ENCODE measurements at places on chromosomes 5 and 9.

GRCh38 chr9:95667789-95668188 is 151.0 kb upstream of the PTCH1 start:
- DNase-seq, result no peak

DNA sequence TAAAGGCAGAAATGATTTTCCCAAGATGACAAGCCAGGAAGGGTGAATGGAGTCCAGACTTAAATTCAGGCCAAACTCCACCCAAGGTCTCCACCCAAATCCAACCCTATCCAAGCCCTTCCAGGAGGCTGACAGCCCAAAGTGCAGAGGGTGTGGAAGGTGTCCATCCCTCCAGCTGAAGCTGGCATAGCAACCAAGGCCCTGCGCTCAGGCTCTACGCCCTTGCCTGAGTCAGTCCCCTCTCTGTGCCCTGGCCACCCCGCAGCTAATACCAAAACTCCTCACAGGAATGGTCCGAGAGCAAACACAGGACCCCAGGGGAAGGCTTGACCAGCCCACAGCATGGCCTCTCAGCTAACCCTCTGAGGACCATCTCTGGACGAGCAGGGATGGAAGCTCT is 2.1 kb downstream of the SEPTIN8 start:
- DNase-seq, result peak; percentile 56

DNA sequence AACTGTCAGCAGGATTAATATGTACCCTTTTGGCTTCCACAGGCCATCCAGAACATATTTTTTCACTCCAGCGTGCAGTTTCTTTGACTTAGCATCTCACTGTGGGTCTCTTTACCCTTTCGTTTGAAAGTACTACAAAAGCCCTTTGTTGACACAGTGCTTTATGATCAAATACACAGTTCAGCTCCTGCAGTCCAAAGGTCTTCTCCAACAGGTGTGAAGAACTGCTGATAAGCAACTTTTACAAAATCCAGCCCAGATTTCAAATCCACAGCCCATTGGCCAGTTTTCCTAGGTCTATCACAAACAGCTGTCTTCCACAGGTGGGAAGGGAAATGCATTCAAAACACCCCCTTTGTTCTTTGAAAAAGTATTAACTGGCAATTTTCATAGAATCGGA is 54.8 kb downstream of the MYO10 start:
- no peak for DNase-seq

- DNase-seq, result no peak
Measured at GRCh38 chr9:69834591-69835184, 14.1 kb downstream of the CFAP95 start.

DNA sequence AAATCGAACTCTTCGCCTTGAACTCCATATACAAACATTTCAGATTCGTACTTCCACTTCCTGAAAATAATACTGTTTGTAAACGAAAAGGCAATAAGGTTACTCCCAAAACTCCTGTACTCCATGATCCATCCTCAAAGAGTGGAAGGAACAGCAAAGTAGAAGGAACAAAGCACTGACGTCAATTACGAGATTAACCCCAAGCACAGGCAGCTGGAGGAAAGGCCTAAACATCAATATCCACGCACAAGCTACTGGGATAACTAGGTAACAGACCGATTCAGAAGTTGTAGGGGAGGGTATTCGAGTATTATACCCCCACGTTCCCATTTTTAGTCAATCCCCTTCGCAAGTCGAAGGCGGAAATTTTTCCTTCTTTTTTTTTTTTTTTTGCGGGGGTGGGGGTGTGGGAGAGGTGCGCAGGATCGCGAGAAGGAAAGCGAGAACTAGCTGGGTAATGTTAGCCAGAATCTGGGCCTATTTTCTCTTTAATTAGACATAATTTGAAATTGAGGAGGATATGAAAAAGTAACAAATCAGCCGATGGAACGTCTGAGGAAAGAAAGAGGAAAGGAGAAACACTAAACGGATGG is 909 bp downstream of the AFF4 start:
- DNase-seq, result no peak

DNA sequence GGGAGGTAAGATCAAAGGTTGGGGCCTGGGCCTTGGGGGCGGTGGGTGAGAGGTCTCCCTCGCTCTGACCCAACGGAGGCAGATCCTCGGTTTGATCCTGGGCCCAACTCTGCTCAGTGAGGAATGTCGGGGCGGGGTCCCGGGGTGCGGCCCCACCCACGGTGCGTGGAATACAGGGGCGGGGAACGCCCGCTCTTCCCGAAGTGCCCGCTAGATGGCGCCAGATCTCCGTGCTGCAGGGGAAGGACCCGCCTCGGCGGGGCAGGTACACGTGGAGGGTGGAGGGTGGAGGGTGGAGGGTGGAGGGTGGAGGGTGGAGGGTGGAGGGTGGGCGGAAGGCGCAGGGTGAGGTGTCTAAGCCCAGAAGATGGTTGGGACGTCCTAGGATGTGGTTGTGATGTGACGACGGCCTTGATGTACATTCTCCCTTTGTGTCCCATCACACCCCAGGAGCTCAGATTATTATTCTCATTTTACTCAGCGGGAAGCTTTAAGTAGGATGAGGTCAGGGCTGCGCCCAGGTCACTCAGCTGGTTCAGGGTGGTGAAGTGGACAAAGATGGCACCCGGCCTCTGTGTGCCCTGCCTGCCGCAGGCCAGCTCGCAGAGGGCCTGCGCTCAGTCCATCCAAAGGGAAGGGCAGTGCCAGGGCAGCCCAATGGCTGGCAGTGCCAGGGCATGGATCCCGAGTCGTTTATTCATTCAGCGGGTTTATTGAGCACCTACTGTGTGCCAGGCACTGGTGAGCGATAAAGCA is 9.4 kb upstream of the RPS14 start:
- peak; percentile 90 for DNase-seq

- no peak for DNase-seq
Measured at GRCh38 chr9:84832453-84832852, 162.9 kb downstream of the NTRK2 start.

GRCh38 chr5:133763744-133764143 is 151.4 kb upstream of the FSTL4 start:
- DNase-seq, result no peak
